ELR (cell line): ENCODE measurements at places on chromosomes 5 and 9.
A peak's percentile ranks its signal among the peaks of the same experiment; 100 is the strongest.

DNA sequence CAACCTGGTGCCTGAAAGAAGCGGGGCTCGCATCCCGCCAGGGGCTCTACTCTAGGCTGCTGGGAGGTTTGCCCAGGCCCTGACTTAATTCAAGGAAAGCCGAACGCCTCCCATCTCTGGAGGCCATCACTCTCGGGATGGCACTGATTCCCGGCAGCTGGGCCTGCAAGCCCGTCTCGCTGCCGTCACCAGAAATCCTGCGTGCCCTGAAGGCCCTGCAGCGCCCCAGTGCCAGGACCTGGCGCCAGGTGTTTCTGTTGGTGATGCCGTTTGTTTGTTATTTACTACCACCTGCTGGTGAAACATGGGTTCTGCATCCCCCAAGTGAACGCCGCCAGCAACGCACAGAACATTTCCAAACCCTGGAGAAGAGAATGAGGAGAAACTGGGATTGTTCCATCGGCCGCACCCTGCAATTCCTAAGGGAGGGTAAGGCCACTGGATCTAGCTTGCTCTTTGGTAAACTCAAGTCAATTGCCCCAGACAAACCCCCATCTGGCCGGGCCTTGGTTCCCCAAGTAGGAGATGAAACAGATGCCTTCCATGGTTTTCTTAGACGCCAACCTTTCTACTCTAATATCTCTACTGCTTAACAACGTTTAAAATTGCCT is 77.9 kb downstream of the AK8 start:
- DNase-seq, result peak; percentile 84

DNA sequence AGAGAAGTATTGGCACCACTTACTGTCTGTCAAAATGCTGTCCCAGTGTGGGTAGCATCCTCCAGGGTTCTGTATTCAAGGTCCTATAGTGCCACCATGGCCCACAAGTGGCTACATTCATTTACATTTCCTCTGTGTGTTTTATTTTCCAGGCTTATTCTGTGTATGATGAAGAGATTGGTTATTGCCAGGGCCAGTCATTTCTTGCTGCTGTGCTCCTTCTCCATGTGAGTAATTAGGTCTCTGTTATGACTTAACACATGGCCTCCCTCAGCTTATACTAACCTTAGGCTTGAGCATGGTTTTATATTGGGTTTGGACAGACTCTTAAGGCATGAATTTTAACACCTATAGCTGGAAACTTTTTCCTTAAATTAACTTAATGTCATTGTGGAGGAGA is 36.7 kb downstream of the GPR21 start:
- DNase-seq, result no peak

DNA sequence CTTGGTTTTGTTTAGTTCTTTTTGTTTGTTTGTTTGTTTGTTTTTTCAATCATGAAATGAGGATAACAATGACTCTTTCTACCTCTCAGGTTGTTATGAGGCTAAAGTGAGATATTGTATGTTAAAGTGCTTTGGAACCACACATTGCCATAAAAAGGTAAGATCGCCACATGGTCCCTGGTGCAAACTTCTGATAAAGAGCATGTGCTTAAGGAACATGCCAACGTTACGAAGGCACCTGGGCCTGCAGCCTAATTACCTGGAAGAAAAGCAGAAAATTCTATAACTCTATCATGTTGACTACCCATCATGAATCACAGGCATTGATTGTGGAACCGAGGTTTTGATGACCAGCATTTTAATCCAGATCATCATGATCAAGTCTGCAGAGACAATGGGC is 151.8 kb downstream of the DROSHA start:
- no peak for DNase-seq

DNA sequence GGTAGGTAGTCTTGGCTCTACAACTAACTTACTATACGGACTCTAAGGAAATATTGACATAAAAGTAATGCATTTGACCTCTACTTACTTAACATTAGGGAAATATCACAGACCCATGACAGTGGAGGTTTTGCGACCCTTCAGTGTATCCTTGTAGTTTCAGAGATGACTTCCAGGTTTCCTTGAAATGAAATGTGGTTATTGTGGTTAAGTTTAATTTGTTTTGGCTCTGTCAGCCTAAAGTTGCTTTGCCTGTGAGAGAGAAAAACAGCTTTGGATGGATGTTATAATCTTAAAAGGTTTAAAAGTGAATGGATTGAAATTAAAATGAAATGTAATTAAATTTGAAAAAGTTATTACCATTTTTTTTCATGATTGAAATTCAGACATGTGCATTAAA is 42.9 kb downstream of the LRRTM2 start:
- DNase-seq, result no peak

GRCh38 chr5:90144625-90145327 is 264.8 kb downstream of the CETN3 start:
- peak; percentile 37 for DNase-seq

DNA sequence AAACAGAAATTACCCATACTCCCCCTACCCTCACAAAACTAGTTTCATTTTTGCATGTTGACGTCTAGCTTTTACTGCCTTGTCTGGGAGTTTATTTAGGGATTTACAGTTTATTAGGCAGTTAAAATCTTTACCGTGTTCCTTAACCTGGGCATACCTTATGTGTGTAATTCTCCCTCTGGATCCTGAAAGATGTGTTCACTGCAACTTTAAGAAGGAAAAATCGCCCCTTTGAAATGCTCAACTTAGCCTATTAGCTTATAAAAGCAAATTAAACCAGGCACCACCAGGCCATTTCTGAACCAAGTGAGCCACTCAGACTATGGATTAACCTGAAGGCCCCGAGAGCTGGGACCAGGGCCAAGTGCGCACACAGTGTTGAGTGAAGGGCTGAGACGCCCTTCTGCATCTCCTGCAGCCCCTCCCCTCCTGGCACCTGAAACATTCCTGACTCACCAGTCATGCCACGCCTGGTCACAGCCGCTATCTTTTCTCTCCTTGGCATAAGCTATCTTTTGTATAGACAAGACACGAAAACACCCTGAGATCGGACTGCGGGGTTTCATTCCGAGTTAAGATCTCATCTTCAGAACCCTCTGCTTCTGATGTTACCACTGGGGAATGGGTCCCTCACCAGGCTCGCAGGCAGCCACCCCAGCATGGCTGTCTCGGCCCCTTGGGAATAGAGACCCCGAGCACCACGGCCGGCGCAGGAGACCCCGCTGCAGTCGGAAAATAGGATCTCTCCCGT is 111.9 kb downstream of the ROR2 start:
- peak; percentile 13 for DNase-seq

GRCh38 chr5:175638305-175638704 is 19.6 kb upstream of the HRH2 start:
- DNase-seq, result no peak

DNA sequence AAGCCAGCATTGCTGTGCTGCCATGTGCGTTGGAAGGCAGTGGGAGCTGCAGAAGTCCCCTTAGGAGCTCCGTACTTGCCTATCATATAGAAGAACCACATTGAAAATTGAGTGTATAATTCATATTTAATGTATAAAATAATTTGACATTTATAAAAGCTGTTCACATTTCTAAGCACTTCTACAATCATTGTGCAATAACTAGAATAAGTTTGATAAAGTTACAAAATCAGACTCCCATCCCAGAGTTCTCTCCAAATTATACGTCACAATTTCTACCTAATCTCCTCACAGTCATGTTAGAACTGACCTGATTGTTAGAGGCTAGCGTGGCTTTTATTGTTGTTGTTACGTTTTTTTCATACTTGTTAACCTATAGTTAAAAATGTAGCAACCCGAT is 123.5 kb upstream of the ZNF366 start:
- DNase-seq, result no peak

GRCh38 chr9:38036359-38037084 is 32.5 kb downstream of the SHB start:
- DNase-seq, result peak; percentile 76

DNA sequence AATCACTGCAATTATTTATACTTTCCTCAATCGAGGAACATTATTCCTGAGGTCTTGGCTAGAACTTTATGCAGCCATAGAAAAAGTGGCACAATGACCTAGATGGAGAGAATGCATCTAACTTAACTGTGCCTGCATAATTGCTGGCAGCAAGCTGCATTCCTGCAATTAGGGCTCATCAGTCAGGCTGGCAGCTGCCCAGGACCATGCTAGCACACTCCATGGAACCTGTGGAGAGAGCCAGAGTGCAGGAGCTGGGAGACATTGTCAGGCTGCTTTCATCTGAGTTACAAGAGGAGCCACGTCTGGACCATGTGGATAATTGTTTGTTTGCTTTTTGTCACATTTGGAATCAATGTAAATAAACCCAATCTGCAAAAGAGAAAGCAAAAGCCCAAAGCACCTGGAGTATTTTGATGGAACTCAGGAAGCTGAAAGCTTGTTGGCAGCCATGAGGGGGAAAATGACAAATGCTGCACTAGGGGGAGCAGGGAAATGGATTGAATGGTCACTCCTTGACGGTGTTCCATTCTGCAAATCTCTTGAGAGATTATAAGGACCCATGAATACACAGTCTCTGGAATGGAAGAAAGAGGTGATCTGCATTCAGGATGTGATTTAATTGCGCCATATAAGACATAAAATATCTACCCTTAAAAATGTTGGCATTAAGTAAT is 839.9 kb downstream of the MAT2B start:
- DNase-seq, result peak; percentile 29

- no peak for DNase-seq
These were observed 1193.7 kb upstream of the CDH18 start for GRCh38 chr5:21181609-21182125.

DNA sequence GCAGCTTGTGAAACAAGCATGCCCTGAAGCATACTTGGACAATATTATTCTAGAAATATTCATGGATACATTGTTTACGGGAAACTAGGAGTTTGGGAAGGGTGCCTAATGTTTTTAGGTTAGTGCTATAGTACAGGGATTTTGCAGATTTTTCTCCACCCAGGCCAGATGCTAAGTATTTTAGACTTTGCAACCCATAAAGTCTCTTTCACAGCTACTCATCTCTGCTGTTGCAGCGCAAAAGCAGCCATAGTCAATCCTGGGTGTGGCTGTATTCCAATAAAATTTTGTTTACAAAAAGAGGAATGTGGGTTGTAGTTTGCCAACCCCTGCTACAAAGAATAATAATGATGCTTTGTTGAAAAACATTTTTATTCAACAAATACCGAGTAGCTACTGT is 106.2 kb downstream of the CEMIP2 start:
- no peak for DNase-seq

DNA sequence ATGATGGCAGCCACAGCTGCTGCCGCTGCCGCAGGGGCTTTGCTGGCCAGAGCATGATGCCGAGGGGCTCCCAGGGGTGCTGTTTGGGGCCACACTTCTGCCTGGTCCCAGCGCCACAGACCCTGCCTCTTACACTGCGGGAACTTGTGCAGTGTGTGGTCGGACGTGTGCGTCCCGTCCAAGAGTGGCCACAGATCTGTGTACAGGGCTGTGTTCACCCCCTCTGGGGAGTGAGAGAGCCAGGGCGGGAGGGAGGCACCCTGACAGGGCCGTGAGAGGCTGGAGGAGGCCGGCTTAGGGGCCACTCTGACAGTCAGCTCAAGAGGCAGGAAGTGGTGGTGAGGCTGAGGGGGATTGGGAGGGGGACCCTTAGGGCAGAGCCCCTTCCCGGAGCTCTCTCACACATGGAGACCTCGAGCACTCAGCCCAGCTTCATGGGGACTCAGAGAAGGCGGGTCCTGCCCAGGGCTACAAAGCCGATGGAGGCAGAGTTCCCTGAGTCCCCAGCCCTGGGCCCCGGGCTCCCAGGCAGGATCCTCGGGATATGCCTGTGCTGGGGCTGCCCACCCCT is 13.1 kb upstream of the CARD19 start:
- no peak for DNase-seq

DNA sequence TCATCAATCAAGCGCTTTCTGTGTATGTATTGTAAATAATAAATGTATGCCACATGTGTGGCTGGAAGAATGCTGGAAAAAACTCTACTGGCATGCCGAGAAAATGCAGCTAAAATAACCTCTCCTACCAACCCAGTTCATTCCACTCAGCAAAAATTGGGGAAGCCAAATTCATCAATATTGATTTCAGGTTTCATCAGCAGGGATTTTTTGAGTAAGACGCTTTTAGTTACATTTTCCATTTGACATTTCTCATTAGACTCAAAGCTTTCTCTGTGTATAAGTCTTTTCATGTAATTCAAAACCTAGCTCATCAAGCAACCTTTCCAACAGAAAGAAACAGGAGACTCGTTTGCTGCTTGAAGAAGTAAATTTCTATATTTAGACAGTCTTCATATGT is 338.1 kb downstream of the DMRT2 start:
- no peak for DNase-seq

DNA sequence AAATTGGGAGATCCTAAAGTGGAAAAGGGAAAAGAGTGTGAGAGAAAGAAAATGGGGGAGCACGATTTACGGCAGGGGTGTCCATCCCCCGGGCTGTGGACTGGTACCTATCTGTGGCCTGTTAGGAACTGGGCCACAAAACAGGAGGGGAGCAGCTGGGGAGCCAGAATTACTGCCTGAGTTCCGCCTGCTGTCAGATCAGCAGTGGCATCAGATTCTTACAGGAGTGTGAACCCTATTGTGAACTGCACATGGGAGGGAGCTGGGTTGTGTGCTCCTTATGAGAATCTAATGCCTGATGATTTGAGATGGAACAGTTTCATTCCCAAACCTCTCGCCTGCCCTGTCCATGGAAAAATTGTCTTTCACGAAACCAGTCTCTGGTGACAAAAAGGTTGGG is 108.3 kb upstream of the ADAMTSL1 start:
- DNase-seq, result no peak

- no peak for DNase-seq
These were observed 320.2 kb downstream of the NFIB start for GRCh38 chr9:13993632-13994185.

- peak; percentile 99 for DNase-seq
These were observed at the start of gene OSMR for GRCh38 chr5:38845526-38846378. Gene OSMR, plus strand, starts transcription at chr5:38846012. Its CDS starts 23,033 bp downstream, at chr5:38869045.
